ENCODE measurements at places on chromosomes 2 and 18.

DNA sequence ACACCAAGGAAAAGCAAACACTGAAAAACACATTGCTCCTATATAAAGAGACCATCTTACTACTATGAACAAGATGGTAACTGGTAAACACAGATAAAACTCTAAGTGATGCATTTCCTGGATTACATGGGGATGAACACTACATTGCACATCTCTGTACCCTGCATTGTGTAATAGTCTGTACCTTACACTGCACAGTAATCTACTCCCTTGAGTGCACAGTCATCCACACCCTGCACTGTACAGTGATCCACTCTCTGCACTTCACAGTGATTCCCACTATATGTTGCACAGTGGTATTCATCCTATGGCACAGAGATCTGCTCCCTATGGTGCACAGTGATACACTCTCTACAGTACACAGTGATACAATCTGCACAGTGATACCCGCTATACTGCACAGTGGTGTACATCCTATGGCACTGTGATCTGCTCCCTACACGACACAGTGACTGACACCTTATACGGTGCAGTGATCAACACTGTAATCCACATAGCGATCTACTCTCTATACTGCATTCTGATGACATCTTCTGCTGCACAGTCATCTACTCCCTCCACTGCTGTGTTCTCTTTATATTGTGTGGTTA is 462.2 kb upstream of the RGPD4 start:
- no peak for DNase-seq

DNA sequence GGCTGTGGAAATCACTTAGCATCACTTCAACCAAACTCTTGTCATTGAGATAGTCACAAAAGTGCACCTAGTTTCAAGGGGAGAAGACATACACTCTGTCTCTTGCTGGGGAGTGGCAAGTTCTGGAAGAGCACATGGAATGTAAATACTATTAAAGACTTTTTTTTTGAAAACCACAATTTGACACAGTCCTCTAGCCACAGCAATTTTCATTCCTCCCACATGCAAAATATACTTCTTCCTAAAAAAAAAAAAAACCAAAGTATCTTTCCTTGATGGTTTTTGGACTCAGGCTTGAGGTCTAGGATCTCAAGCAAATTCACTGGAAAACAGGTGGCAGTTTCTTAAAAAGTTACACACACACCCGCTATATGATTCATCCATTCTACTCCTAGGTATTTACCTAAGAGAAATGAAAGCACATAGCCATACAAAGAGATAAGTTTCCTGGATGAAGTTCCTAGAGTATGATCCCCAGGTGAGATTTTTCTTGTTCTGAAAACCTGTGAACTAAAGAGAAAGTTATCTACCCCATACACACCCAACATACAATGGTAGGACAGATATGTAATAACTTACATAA is 295.8 kb downstream of the SP3 start:
- DNase-seq: no peak

DNA sequence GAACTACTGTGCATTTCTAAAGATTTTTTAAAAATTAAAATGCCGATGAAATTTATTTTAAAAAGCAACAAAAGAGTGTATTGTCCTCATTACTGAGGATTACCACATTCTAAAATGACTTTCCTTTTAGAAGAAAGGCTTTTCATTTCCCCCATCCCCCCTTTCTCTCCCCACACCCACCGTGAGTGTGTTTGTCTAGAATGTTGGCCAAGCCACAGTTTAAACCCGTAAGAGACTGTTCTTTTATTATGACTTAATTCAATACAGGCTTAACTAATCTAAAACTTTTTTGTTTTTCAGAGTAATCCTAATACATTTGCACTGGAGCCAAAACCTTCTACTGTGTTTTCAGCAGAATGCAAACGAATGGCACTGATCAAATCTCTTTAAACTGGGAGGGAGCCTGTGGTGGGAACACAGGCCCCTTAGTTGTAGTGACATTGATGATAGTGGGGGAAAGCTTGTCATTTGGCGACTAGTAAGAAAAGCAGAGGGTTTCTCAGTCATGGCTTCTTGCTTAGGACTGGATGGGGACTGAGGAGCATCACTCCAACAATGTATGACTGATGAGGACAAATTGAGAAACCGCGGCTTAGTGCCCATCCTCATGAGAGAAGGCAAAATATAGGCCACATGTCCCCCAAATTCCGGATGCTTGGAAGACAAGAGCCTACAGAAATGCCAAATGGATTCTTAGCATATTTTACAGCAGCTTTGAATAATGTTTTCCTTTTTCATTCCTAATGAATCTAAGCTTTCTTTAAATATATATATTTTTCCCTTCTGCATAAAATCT is 154.0 kb upstream of the SMIM21 start:
- DNase-seq: no peak

DNA sequence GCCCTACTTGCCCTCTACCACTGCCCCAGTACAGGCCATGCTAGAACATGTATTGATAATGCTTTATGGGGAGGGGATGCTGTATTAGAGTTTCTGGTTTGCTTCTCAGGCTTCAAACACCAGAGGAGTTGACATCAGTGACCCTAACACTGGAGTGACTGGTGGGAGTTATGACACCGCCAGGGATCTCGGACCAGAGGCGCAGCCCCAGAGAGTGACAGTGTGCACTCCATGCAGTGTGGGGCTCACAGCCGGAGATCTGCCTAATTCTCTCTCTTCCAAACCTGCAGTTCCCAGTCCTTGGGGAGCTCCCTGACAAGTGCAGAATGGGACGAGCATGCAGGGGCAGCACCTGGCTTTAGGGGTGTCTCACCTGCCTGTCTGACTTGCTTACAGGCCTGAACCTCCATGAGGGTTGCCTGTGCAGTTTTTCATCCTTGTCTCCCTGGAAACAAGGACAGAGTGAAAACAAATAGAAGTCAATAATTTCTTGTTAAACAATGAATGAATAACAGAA is 244.9 kb upstream of the MYT1L start:
- DNase-seq: no peak

DNA sequence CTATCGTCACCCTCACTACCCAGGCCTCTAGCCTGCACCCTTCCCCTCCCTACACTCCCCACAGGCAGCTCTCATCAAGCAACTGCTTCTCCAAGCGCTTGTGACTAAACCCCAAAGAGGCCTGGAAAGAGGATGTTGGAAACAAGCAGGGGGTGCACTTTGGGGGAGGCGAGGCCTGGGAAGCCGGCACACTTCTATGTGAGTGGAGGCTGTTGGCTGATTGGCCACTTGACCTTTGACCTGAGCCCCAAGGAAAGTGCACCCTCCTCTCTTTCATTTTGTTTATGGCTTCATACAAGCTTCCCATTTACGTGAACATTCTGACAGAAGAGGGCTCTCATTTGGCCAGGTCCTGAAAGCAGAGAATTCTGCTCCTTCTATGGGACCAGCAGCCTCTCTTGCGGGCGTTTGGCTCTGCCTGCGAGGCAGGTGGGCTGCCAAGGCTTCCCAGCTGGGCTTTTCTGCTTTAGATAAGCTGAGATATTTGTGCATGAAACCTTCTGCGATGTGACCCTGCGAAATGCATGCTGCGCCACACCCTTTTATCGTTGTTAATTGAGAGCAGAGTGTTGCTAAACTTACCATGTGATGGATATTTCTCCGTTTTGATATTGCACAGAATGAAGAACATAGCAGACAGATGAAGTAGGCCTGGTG is 134.8 kb upstream of the NCK2 start:
- DNase-seq: no peak

DNA sequence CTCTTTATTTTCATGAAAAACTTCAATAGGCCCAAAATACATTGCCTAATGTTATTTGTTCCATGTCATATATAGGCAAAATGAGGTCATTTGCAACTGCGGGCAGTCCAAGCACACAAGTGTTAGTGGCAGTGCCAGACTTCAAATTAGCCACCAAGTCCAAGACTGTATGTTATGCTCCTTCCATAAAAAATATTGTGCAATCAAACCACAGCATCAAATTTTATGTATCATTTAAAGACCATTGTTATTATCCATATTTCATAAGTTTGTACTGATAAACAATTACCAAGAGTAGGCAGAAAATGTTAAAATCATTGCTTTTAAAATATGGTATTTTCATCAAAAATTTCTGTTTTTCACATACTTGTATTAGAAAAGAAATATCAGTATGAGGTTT is 54.1 kb downstream of the XIRP2 start:
- DNase-seq: no peak

- no peak for DNase-seq
These were observed 72.7 kb downstream of the CLIP4 start for GRCh38 chr2:29187926-29188325.

- DNase-seq: peak; percentile 43
These were observed 5.8 kb downstream of the SLC14A2 start for GRCh38 chr18:45621061-45621511.

GRCh38 chr18:77137851-77138250 is 5.3 kb upstream of the MBP start:
- no peak for DNase-seq

DNA sequence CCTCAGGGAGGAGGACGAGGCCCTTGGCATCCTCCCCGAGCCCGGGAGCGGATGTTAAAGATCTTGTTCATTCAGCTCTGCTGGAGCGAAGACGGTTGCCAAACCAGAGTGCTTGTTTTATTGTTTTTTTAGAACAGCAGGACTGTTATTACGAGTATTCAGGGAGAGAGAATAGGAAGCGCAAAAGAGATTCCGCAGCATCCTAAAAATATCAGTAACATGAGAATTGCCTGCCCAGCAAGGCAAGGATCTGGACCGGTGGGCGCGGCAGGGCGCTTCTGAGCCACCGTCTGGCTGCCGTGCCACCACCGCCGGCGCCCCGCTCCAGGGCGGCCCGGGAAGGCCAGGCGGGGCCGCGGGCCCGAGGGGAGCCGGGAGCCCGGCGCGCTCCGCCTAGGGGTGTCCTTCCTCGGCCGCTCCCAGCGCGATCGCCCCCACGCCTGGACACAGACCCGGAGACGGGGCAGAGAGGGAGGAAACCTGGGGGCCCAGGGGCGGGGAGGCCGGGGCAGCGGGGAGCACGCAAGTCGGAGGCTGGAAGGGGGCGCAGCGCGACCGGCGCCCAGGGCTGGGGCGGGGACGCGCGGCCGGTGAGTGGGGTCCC is 843 bp downstream of the CYS1 start:
- no peak for DNase-seq

GRCh38 chr2:76008001-76008702 is 297.4 kb upstream of the GCFC2 start:
- DNase-seq: no peak

GRCh38 chr2:105324101-105324500 is 5.4 kb downstream of the TGFBRAP1 start:
- DNase-seq: no peak

- no peak for DNase-seq
These were observed 2.6 kb downstream of the RAMP1 start for GRCh38 chr2:237861875-237862527.

DNA sequence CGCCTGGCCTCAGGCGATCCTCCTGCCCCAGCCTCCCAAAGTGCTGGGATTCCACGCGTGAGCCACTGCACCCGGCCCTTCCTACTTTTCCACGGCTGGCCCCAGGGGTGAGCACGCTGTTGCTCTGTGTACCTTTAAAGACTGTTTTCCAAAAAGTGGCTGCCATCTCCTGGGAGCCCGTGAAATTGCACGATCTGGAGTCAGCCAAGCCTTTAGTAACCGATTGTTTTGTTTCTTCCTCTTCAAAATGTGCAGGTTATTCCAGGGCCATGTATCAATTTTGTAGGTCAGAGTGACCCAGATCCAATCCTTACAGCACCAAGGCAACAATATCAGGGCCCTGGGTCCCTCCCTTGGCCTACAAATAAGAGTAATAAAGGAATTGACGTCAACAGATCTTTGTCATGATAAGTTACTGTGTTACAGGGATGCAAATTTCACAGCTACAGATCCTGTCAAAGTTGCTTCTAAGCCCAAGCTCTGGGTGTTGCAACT is 135.6 kb upstream of the ZNF236 start:
- peak; percentile 14 for DNase-seq

DNA sequence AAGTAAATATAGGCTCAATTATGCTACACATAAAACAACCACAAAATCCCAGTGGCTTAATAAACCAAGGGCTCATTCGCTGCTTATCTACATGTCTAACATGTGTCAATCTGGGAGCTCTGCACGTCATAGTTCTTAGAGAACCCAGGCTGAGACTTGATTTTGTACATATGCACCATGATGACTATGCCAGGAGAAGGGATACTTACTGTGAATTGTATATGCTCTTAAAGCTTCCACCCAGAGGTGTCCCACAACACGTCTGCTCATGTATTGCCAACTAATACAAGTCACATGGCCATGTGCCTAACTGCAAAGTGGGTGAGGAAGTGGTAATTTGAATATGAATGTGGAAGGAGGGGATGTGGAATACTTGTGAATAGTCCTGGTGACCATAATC is 262.1 kb downstream of the CPS1 start:
- no peak for DNase-seq

GRCh38 chr2:102588213-102588939 is 31.0 kb upstream of the SLC9A2 start:
- DNase-seq: no peak

DNA sequence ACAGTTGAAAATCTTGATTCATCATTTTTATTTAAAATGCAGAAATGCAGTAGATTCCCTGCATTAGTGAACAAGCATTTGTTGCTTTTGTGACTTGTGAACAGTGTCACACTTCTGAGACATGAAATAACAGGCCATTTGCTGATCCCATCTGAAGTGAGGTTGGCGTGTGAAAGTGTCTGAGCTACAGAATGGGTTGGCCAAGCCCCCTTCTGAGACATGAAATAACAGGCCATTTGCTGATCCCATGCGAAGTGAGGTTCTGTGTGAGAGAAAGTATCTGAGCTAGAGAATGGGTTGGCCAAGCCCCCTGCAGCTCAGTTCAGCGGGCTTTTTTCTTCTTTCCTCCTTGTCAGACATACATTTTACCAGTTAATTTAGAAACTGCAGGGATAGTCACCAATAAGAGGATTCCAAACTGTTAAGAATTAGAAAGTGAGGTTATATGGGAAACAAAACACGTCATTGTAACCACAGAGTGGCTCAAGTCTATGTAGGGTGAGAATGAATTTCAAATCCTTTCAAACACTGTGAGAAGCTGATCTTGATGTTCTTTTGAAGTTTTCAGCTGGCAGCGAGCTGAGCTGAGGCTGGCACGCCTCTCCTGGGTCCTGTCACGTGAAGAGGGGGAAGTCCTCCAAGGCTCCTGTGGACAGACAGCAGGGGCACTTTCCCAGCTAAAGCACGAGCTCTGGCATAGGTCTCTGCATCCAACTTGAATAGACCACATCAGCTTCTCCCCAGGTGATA is 339.2 kb upstream of the SALL3 start:
- no peak for DNase-seq

DNA sequence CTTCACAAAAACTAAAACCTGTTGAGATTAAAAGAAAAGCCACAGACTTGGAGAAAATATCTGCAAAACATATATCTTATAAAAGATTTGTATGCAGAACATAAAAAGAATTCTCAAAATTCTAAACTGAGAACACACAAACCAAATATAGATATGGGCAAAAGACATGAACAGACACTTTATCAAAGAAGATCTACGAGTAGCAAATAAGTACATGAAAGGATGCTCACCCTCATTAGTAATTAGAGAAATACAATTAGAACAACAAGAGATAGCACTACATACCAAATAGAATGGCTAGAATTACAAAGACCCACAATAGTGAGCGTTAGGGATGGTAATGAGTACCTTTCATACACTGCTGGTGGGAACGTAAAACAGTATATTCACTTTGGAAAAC is 63.9 kb upstream of the ZNF397 start:
- DNase-seq: no peak

All from KG1 (cell line).